CD8-positive, alpha-beta memory T cell (primary cell): ENCODE measurements at places on chromosomes 16 and 17.

GRCh38 chr17:2405247-2405926, 4.5 kb upstream of the MNT start:
- DNase-seq = no peak

GRCh38 chr17:9241371-9241712, 220.0 kb downstream of the NTN1 start:
- DNase-seq = no peak

GRCh38 chr16:8959921-8960787, 3.6 kb downstream of the USP7 start:
- DNase-seq = no peak

DNA sequence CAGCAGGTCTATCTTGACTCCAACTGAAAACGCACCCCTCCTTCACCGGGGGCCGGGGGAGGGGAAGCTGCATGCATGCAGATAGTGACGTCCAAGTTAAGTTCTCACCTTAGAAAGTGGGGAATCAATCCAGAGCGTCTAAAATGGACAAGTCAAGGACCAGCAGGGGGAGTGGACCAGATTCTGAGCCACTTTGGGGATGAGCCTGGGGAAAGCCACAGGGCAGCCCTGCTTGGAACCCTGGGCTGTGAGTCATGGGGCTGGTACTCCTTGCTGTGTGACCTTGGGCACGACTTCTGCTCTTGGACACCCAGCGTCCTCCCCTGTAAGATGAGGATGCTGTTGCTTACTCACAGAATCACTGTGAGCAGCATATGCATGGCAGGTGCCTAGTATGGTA, 9.1 kb downstream of the TNFRSF13B start:
- no peak for DNase-seq

- no peak for DNase-seq
Observed at GRCh38 chr17:49520386-49521087, 25.4 kb downstream of the NGFR start.

DNA sequence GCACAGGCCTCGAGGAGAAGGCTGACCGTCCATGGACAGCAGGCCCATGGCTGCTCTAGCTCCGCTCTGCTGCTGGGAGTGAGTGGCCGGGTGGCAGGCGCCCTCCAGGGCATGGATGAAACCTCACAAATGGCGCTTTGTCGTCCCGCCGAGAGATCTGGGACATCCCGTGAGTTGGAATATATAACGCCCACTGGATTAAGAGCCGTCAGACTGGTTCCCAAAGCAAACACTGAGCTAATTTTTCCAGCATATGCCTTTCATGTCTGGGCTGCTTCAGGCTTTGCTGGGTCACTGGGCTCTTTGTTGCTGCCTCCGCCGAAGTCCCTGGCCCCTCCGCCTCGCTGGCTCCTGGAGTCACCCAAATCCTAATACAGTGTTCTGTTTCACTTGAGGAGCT, 266.3 kb downstream of the FOXL1 start:
- no peak for DNase-seq

DNA sequence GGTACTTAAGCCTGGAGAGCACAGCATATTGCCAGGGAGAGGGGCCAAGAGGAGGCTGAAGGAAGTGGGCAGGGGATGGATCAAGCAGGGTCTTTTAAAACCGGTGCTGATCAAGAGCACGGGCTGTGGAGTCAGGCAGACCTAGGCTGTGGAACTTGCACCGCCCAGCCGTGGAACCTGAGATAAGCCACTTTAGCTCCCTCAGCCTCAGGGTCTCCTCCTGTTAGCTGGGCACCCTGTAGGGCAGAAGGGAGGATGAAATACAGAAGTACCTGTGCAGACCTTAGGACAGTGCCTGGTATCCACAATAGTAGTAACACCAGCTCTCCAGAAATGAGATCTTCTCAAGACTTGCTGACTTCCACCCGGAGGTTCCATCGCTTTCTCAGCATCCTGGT, 9.3 kb downstream of the ODAD4 start:
- no peak for DNase-seq

GRCh38 chr16:35565626-35566025, 2106.2 kb downstream of the TP53TG3F start:
- no peak for DNase-seq

GRCh38 chr16:87243478-87243877, 73.7 kb downstream of the C16orf95 start:
- DNase-seq = no peak

DNA sequence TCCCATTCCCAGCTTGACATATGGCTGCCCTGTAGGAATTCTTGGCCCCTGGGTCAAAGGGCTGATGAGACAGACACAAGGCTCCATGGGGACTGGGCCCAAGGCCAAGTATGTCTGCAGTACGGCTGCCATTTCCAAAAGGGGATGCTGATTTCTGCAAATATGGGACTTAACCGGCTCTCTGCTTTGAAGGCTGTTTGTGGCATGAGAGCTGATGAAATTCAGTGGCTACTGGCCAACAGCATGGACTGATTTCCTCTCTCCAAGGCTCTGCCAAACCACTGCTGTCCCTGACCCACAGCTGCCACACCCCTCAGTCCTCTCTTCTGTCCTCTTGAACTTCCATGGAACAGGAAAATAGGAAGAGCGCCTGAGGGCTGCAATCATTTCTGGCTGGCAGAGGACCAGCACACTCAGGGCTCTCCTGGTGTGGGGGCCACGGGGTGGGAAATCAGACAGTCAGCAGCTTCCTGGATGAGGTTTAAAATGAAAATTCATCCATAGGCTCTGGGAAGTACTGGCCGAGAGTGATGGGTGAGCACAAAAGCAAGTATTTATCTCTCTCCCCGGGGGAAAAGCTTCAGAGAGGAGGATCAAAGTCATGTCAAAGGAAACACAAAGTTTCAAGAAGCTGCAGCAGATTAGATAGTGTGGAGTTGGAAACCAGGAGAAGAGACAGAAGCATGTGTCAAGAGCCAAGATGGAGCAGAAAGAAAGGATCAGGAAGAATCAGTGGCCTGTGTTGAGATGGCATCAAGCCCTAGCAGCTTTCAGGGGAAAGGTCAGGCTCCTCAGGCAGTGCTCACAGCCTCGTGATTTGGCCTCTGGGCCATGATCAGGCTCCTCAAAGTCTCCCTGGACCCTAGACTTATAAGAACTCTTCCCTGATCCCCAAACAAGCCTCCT, 64.1 kb upstream of the SREBF1 start:
- DNase-seq = no peak
